ENCODE measurements at places on chromosomes 2 and 18. TPM values are rescaled to one million over a fixed set of nuclear protein-coding genes. Genes with fewer than 3 reads are reported as not detected.

GRCh38 chr2:128469875-128470274 lies 151.2 kb upstream of the HS6ST1 start:
- DNase-seq, result no peak
- H3K27ac ChIP-seq, result no peak overlapping the region
- H3K4me3 ChIP-seq, result no peak overlapping the region
- H3K4me1 ChIP-seq, result peaks cover 4% of the 10 kb centered on the region

Gene SH3BP4
- total RNA-seq, result 23.9 TPM

Gene SATB2
- total RNA-seq, result 94.9 TPM

Gene AUP1
- 211 TPM for total RNA-seq

GRCh38 chr18:49988101-49988500 lies 174.8 kb upstream of the ACAA2 start:
- H3K27ac ChIP-seq, result no peak overlapping the region
- DNase-seq, result no peak
- H3K4me1 ChIP-seq, result no peaks in the 10 kb centered on the region
- H3K4me3 ChIP-seq, result no peak overlapping the region

GRCh38 chr2:102672107-102672776 lies 52.9 kb downstream of the SLC9A2 start:
- H3K27me3 ChIP-seq, result no peaks in the 10 kb centered on the region
- H3K27ac ChIP-seq, result no peak overlapping the region
- H3K4me3 ChIP-seq, result no peak overlapping the region
- H3K4me1 ChIP-seq, result no peaks in the 10 kb centered on the region
- H3K36me3 ChIP-seq, result no peaks in the 10 kb centered on the region
- no peak for DNase-seq

Gene DGKD
- 172 TPM for total RNA-seq

DNA sequence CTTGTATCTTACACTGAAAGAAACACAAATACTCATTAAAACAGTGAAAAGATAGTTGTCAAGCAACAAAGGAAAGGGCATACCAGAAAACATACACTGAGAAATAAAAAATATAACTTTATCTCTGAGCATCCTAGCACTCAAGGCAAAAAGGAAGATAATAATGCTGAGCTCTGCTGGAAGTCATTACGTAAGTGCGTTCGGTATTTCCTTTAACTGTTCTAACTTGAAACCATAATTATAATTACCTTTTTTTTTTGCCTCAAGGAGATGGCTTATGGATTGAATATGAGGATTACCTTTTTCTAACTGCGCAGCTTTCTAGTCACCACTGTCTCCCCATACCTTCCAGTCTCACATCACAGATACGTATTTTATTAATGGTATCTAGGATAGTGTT lies 308.1 kb downstream of the GBX2 start:
- no peak overlapping the region for H3K27ac ChIP-seq
- DNase-seq, result no peak
- H3K4me1 ChIP-seq, result no peaks in the 10 kb centered on the region
- no peak overlapping the region for H3K4me3 ChIP-seq

Gene NT5DC4
- not detected for total RNA-seq

Gene FOSL2
- 46.2 TPM for total RNA-seq

Data from Peyer's patch (tissue), 4 donors.